Naive thymus-derived CD8-positive, alpha-beta T cell (primary cell): ENCODE measurements at places on chromosomes 6 and 20.

DNA sequence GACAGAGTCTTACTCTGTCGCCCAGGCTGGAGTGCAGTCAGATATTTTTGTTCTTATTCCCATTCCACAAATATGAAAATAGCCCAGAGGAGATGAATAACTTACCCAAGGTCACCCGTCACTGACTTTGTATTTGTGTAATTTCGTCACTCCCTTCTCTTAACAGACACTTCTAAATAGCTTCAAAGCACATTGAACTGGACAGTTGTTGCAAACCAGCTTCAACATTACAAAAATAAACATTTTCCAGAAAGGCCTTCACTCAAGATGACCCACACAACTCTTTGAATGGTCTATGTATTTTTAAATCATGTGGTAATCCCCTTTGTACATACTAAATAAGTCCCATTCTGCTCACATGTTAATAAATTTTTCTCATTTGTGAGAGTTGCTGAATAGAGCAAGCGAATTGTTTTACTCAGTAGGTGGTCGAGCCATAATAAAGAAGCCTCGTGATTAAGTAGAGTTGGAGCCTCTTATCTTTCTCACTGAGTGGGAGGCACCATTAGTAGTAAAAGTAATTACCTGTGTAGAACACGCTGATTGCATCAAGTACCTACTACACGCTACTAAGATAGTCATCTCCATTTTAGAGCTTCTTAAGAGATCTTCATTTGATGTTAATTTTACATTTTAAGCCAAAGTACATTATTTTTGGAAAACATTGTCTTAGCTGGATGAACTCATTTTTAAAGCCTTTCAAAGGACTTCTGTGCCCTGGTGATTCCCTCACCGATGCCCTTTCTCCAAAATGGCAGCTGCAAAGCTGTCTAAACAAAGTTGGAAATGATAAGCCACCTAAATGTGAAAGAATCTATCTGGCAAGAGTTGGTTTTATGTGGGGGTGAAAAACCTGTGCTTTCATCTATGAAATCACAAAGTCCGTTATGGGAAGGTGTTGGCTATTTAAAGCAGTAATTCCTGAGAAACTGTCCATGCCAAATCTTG lies 110.0 kb downstream of the TSHZ2 start:
- no peak for DNase-seq

DNA sequence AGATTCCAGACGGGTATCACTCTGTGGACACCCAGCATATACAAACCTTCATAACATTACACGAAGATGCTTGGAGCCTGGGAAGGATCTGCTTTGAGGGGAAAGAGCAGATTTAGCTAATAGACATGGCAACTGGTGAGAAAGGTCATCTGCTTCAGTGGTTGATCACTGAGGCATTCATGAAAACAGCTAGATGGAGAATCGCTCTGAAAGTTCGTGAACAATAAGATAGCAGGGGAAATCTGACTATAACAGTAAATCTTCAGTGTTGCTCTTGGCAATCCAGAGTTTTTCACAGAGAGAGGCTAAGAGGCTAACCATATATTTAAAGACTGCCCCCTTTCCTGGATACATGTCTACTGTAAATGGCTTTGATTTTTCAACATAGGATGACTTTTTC lies 245.3 kb downstream of the FARS2 start:
- no peak for DNase-seq

GRCh38 chr6:28203201-28203600 lies 21.9 kb upstream of the ZSCAN9 start:
- DNase-seq, result no peak

GRCh38 chr6:41093729-41094128 lies 21.0 kb downstream of the NFYA start:
- DNase-seq, result no peak

DNA sequence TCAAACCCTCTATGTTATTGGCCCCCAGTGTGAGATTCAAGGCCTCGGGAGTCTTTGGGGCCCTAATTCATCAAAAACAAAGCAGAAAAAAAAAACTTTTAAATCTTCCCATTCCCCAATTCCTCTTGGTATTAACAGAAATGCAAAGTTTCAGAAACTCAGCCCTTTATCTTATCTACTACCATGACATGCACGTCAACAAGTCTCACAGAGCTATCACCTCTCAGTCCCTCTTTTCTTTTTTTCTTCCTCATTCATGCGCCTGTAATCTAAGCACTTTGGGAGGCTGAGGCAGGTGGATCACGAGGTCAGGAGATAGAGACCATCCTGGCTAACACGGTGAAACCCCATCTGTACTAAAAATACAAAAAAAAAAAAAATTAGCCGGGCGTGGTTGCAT lies 22.7 kb downstream of the SAMD3 start:
- no peak for DNase-seq

DNA sequence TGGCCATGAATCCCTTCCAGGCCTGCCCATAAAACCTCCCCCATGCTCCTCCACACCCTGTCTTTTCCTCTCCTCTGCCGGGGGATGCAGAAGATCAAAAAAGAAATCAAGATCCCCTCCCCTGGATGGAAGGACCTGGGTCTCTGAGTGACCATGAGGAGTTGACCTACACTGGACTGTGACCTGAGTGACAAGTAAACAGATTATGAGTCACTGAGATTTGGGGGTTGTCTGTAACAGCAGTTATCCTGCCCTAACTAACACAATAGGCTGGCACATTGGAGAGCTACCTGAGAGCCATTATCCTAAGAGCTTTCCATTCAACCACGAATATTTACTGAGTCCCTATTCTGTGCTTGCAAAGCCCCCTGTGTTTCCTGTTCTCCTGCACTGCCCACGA lies 28.4 kb upstream of the SIRPA start:
- DNase-seq, result no peak

DNA sequence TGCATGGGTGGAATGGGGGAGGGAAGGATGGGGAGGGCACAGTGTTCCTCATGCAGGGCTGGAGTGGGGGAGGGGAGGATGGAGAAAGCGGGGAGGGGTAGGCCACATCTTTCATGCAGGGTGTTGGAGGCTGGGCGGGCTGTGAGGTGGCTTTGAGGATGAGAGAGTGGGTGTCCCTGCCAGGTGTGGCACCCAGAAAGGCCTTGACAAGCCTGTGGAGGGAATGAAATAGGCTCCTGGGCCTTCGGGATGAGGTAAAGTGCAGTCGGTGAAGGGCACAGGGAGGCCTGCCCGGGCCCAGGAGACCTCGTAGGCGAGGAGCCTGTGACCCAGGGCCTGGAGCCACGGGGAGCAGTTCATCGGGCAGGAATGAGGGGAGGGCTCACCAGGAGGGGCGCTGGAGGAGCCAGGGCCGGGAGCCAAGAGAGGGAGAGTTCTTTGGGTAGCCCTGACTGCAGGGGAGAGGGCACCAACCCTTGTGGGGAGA lies 7.6 kb downstream of the CEBPB start:
- DNase-seq, result no peak
